NCI-H187 treated with DMSO at 0.1 percent for 48 hours (cell line): ENCODE measurements at places on chromosomes 5 and 9.

DNA sequence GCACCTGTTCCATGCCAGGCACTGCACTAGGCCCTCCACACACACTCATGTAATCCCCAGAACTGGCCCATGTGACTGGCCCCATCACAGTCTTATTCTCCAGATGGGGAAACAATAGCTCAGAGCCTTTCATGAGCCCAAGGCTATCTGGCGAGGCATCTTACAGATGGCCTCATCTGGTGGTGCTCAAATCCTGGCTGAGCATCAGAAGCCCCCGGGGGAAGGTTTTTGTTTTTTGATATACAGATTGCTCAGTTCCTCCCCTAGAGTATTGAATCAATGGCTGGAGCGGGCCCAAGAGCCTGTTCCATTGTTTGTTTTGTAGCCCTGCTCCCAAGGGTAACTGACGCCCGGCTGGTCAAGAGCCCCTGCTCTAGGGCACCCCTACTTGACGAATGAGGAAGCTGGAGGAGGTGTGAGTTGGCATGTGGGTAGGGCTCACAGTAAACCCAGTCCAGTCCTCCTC is 145.3 kb upstream of the RAPGEF1 start:
- DNase-seq, result no peak

- DNase-seq, result no peak
Measured at GRCh38 chr5:109256486-109256885, 153.3 kb downstream of the PJA2 start.

DNA sequence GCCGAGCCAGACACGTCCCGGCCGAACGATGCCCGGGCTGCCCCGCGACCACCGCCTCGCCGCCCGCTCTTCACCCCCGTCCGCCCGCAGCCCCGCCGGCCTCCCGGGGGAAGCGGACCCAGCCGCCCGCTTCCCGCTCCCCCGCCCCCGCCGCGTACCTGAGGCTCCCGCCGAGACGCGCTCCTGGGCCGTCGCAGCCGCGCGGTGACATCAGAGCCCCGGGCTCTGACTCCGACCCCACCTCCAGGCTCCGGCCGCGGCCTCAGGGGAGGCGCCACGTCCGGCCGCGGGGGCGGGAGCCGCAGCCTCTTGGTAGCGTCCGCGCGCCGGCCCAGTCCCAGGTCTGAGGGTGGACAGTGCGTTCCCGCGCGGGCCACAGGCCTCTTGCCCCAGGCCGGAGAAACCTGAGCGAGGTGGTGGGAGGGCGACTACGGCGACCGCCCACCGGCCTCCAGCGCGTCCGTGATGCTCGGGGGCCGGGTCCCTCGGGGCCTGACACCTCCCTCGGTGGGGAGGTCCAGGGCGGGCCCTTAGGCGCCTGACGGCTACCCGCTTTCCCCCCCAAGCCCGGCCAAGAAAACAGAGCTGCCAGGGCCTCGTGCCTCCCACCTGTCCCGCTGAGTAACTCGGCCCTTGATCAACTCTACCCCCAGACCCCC is at the start of gene SHROOM1:
SHROOM1 (minus strand) TSS at position 212 of the 659 bp plus-strand sequence. CDS start 4,507 bp downstream, outside the sequence.
- no peak for DNase-seq

DNA sequence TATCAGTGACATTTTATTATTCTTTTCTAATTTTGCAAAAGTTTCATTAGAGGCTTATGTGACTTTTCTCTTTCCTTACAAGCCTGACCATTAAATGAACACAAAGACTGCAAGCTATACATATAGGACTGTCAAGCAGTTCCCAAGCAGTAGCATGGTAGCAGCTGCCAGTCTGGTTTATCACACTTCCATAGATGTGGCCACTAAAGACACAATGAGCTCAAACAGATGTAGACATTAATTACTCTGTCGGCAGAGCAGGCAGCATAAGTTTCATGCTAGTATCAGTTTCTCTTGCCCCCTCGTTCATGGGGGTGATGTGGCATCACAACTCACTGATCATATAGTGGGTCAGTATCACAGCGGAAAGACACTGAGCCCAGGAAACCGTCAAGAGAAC is 89.5 kb downstream of the CDH10 start:
- DNase-seq, result no peak

GRCh38 chr9:35257986-35258659 is 96.3 kb downstream of the UNC13B start:
- no peak for DNase-seq

- DNase-seq, result no peak
Measured at GRCh38 chr5:145189746-145190145, 645.4 kb downstream of the PRELID2 start.

DNA sequence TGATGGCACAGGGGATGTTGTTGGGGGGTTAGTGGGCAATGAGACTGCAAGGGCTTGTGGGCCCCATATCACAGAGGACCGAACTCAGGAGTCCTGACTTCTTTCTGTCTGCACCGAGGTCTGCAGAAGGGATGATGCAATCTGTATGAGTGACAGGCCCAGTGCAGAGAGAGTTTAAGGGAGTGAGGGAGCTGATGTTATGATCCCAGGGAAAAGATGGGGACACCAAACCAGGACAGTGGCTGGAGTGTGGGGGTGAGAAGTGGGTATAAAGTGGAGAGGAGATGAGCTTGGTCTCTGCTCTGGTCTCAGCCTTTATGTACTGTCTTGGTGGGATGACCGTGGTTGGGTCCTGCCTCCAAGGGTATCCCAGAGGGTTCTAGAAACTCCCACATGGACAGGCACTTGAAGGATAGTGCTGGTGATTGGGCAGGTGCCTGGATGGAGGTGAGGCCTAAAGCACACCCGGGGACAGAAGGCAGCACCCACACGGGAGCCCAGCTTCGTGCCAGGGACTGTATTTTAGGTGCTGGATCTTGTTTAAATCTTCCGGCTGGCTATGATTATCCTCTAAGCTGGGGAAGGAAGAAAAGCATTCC is 21.9 kb downstream of the GSN start:
- DNase-seq, result no peak

DNA sequence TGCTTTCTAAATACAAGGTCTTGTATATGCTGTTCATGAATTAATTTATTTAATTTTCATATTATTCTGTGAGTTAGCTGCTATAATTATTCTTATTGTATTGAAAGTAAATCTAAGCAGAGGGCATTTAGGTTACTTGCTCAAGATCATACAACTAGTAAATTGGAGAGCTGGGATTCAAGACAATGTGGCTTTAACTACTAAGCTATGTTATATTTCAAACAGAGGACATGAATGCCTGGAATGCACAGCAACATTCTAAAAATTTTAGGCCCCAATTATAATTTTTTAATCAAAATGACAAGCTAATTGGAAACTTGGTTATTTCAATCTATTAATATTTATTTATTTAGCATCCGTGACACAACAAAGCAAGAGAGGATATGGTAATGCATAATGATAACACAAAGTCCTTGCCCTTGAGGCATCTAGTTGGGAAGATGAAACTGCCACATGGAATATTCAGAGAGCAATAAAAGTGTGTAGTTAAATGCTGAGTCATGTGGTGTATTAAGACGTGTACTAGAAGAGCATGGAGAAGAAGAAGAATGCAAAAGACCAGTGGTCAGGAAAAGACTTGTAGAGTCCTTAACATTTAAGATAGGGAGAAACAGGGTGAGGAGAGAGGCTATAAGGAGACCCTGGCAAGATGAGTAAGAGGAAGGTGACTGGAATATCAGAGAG is 24.4 kb downstream of the CTXN3 start:
- DNase-seq, result no peak

- no peak for DNase-seq
Measured at GRCh38 chr5:179530069-179530998, 20.0 kb upstream of the RUFY1 start.

DNA sequence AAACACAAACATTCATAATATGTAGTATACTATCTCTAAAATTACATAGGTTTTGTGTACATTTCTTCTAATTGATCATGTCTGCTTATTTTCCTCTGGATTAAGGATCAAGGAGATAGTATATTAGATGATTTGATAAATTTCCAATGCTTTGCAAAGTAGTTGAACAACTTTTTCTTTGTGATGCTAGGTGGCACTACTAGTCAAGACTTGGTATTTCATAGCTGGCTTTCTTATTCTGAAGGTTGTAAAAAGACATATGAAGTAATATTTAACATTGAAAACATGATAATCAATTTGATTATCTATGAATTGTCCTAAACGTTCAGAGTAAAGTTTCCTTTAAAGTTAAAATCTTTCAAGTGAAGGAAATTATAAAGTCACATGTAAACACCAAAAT is 106.1 kb upstream of the FGF10 start:
- DNase-seq, result no peak

DNA sequence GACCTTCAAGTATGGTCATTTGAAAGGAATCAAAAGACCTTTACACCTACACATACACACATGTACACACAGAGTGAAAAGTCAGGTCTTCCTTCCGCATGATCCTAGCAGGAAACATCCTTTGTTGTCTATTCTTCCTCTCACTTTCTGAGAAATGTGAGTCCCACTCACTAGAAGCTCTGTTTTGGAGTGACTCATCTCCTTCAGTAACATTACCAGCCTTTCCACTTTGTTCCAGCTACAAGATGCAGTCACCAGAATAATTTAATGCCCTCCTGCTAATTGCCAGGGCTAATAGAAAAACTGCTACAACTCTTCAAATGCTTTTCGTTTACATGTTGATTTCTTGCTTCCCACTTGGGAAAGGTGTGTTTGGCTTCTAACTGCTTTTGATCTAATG is 417.3 kb downstream of the RASEF start:
- no peak for DNase-seq

DNA sequence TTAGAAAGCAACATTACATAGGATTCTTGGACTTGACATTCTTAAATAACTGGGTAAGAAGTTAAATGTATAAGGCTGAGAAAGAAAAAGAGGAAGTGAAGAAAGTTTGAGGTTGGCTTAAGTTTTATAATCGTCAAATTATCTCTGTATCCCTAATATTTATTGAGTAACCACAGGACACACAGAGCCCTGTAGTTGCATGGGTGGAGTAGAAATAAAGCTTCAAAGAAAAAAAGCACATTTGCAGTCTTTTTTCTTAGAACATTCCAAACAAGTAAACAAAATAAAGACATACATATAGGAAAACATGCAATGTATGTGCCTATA is 137.0 kb downstream of the CCDC192 start:
- no peak for DNase-seq

DNA sequence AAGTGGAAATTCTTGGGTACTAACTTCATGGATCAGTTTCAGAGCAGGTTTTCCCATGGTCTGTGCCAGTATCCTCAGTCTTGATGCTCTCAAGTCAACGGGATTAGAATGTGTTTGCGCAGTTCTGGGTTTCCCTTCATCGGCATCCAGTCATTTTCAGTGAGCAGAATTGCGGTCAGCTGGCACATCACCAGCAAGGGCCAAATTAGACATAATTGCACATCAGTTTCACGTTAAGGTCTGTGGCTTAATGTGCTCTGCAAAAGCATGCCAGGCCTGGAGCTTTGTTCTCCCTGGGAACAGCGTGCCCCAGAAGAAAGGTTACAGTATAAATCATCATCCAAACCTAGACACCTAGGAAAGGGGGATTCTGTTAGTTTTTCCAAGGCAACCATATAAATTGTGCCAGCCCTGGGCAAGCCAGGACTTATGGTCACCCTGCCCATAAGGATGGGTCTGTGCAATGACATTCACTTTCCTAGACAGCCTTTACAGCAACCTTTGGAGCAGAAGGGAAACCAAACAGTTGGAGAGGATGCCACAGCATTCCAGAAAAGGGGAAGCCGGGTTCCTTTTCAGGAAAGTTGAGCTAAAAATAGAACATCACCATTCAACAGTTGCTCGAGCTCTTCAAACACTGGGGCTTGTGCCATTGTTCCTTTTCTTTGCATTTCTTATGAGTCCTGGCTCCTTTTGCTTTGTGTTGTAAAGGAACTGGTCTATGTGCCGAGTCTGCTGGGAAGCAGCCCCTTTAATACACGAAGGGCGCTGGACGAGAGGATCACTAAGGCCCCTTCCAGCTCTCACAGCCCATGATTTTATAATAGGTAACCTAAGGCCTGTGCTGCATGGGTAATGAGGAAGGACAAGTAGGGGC is 23.1 kb downstream of the IQGAP2 start:
- no peak for DNase-seq

DNA sequence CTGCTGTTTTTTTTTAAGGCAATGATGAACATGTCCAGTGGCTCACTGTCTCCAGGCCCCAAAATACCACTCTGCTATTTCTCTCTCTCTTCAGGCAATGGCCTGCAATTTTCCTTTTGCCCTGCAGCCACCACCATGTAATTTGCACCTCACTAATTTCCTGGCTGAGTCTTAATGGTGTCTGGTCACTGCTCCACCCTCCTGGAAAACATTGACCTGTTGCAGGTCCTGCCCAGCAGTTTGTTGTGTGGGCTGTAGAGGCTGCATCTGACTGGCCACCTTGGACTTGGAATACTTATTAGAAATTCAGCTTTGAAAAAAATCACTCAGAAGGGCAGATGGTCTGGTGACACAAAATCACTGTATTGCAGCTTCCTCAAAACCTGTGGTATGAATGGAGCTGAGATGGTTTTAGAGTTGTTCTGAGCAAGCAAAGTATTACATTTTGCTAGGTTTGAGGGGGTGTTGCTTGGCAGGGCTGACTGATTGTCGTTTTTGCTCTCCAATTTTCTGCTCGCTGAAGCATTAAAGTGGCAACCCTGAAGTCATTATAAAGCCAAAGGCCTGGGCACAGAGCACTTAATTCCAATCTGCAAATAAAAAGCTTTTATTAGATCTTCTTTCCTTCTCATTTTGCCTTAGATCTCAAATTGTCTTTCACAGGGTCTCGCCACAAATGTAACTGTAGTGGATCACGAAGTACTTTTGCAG is 134.8 kb downstream of the TMEM174 start:
- DNase-seq, result peak; percentile 83

GRCh38 chr9:34479431-34479866 is 20.8 kb downstream of the DNAI1 start:
- no peak for DNase-seq
